ENCODE measurements at places on chromosomes 11 and 22. TPM values are rescaled to one million over a fixed set of nuclear protein-coding genes. Genes with fewer than 3 reads are reported as not detected.

The DERL3 gene
- total RNA-seq, result 0.36 TPM

The XPNPEP3 gene
- total RNA-seq, result 15.6 TPM

The OR4D5 gene
- not detected for total RNA-seq

The TFIP11 gene
- 34.7 TPM for total RNA-seq

The RCOR2 gene
- total RNA-seq, result under 0.01 TPM

The BCO2 gene
- 2.4 TPM for total RNA-seq

The MAP6 gene
- 0.72 TPM for total RNA-seq

The SEC14L2 gene
- 16.6 TPM for total RNA-seq

The SLC22A6 gene
- total RNA-seq, result not detected

The KRTAP5-1 gene
- not detected for total RNA-seq

The TBX1 gene
- not detected for total RNA-seq

The SLC22A8 gene
- total RNA-seq, result not detected

The CRY2 gene
- 21.8 TPM for total RNA-seq

The IL18 gene
- total RNA-seq, result 0.59 TPM

The SMIM38 gene
- under 0.01 TPM for total RNA-seq

The PLAAT2 gene
- total RNA-seq, result not detected

The CTSC gene
- 25.9 TPM for total RNA-seq

The PPME1 gene
- total RNA-seq, result 18.5 TPM

The THY1 gene
- 308 TPM for total RNA-seq

The OR5A1 gene
- not detected for total RNA-seq

The NAT10 gene
- 20.6 TPM for total RNA-seq

The FIBIN gene
- 30.0 TPM for total RNA-seq

The OSBP2 gene
- 4.3 TPM for total RNA-seq

The TREH gene
- not detected for total RNA-seq

The LRRC51 gene
- 5.1 TPM for total RNA-seq

The OR52E8 gene
- not detected for total RNA-seq

The ARHGEF17 gene
- 67.0 TPM for total RNA-seq

The ENTHD1 gene
- total RNA-seq, result not detected

The CALCA gene
- not detected for total RNA-seq

The RFPL3 gene
- total RNA-seq, result not detected

The MPPED1 gene
- not detected for total RNA-seq

The DDB1 gene
- 330 TPM for total RNA-seq

The C11orf16 gene
- total RNA-seq, result not detected

The MGAT3 gene
- total RNA-seq, result under 0.01 TPM

The PAK1 gene
- total RNA-seq, result 44.2 TPM

The SPON1 gene
- 0.72 TPM for total RNA-seq

The RFPL1 gene
- total RNA-seq, result not detected

The ARVCF gene
- total RNA-seq, result 27.1 TPM

All from osteoblast (primary cell).